ENCODE measurements at places on chromosomes 2 and 18. TPM values are rescaled to one million over a fixed set of nuclear protein-coding genes. Genes with fewer than 3 reads are reported as not detected.
A peak's percentile ranks its signal among the peaks of the same experiment; 100 is the strongest.

The ADGRF3 gene
- 0.28 TPM for total RNA-seq

DNA sequence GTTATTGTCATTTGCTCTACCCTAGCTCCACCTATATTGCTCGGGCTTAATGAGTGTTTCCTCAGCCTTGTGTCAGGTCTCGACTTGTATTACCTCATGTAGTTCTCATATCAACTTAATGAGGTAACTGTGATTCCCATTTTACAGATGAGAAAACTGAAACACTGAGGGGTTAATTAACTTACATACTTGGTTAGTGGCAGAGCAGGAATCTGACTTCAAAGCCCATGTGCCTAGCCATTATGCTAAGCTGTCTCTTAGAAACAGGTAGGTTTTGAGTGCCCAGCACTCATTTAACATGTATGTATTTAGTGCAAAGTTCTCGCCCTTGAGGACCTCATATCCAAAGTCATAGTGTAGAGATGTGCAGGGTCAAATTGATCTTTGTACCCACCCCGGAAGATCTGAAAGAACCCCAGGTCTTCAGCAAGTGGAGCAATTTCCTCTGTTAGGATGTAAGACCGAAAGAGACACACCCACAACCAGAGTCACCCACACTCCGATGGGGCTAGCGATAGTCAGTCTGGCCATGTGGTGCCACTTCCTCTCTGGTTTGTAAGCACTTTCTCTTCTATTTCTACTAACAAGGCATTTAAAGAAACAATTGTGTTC lies 121.0 kb upstream of the SLC39A10 start:
- no peak for DNase-seq

DNA sequence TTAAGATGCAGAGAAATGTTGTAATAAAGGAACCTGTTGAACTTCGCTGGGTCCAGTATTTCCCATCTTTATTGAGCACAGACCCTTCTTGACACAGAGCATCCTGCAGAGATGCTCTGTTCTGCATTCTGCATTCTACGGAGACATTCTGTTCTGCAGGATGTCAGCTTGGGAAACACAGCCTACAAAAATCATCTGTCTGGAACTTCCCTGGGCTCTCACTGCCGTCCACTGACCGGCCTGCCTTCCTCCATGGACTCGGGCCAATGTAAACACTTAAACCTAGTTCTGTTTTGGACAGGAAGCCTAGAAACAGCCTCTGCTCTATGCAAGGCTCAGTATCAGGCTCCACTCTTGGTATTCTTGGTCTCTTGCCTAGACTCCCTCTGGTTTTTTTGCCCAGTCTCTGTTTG lies 90.0 kb upstream of the PPP1CB start:
- no peak for DNase-seq

DNA sequence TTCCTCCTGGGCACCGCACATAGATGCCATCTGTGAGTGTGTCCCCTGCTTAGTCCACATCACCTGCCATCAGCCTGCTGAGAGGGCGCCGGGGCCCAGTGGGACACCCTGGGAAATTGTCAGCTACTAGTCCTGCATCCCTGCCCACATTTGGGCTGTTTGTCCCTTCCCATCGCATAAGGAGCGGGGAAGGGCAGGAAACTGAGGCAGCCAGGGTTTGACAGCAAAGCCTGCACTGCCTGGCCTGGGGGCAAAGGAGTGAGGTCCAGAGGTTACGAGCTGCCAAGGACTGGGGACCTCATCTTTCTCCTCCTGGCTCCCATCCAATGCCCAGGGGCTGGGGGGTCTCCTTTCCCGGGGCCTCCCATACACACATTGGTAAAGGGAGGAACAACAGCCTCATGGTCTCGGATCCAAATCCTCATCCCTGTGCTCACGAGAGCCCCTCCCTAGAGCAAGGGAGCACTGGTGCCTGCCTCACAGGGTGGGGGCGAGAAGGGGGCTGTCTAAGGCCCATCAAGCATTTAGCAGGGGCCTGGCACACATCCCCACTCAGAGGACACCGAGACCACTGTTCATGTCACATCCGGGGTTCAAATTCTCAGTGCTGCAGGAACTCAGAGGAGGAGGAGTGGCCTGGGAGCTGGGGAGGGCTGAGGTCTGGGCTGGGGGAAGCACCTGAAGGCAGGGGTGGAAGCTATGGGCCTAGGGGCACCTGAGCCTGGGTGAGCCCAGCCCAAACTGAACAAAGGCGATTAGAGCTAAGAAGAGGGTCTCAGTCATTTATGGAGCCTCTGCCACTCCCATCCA lies 113.8 kb downstream of the SMAD7 start:
- DNase-seq, result no peak

DNA sequence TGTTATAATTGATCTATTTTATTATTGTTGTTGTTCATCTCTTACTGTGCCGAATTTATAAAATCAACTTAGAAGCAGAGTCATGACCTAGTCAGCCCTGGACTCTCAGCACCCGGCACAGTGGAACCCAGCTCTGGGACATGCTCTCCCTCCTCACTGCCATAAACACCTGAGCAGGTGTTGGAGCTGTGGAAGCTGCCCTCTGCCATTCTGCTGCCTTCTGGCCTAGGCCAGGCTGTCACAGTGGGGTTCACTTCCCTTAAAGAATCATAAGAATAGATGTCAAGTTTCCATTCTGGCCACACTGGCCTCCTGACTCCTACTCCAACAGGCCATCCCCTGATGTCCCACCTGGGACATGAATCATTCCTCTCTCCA lies 192.2 kb downstream of the ZFP36L2 start:
- no peak for DNase-seq

The ECEL1 gene
- not detected for total RNA-seq

- no peak for DNase-seq
Measured at GRCh38 chr2:54149638-54150441, 34.4 kb downstream of the ACYP2 start.

The FOSL2 gene
- 61.8 TPM for total RNA-seq

The ALPI gene
- not detected for total RNA-seq

DNA sequence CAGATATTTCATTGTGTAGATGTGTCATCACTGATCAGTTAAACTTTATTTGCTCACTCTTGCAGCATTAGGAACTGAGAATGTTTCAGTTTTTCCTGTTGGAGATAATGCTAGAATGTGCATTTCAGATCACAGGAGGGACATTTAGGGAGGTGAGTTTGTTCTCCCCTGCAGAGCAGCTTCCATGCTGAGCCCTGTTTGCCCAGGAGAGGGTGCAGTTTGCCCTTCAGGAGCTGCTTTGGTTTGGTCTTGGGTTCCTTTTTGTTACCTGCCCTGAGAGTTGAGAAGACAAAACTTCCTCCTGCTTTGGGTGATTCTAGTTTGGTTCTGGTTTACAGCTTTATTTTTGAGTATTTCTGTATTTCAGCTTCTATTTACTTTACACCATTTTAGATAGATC lies 49.9 kb downstream of the DGKD start:
- DNase-seq, result peak; percentile 69

The CHST9 gene
- not detected for total RNA-seq

DNA sequence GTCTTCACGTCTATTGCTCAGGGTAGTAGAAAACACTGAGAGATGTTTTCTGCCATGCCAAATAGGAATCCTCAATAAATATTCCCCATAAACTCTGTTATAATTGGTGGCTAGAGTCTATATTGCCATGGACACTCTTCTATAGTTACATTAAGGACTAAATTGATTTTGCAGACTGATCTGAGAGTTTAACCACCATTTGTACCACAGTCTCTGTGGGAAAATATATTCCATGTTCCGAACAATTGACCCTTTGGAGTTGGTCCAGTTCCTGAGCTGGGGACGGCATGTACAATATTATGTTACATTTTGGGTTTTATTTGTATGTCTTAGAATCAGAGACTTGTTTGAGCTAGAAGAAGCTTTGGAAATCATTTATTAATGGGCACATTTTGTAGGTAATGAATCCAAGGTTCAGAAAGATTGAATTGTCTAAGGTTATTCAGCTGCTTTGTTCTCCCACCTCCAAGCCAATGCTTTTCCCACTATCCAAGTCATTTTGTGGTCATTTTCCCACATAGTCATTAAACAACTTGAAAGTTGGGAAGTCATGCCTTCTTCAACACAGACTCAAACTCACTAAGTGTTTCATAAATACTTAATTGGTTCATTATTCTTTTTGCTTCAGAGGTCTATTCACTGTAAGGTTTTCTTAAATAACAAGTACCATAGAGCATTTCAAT lies 5.1 kb upstream of the PPP1CB start:
- no peak for DNase-seq

GRCh38 chr2:152875701-152876695 lies 157.6 kb downstream of the ARL6IP6 start:
- no peak for DNase-seq

- peak; percentile 81 for DNase-seq
Measured at GRCh38 chr2:127479219-127479825, 47.0 kb downstream of the IWS1 start.

The SULT1C4 gene
- total RNA-seq, result not detected

DNA sequence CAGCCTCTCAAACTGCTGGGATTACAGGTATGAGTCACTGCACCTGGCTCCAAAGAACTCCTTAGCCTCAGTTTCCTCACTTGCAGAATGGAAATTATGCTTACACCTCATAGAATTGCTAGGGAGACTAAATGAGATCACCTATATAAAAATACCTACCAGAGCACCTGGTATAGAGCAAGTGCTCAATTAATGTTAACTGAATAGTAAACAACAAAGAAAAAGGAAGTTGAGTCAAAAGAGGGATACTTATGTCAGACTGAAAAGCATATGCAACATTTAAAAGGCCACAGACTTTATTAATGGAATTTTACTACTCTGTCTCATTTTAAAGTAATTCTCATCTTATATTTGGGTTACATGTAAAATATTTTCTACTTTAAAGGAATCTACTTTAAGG lies 138.3 kb upstream of the SMAD7 start:
- no peak for DNase-seq

The SDC1 gene
- total RNA-seq, result 307 TPM

GRCh38 chr18:49585781-49586663 lies 24.2 kb downstream of the LIPG start:
- DNase-seq, result no peak

DNA sequence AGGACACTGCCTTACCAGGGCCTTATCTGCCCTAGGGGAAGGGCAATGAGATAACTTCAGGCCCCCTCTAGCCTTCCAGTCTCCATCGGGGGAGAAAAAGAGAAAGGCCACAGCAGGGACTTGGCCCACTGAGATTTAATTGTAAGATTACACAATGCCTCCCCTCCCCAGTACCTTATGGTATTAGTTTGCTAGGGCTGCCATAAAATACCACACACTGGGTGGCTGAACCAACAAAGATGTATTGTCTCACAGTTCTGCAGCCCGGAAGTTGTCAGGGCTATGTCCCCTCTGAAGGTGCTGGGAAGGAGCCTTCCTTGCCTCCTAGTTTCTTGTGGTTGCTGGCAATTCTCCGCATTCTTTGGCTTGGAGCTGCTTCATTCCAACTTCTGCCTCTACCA lies 34.8 kb upstream of the SPATA3 start:
- DNase-seq, result no peak

- DNase-seq, result peak; percentile 44
Measured at GRCh38 chr18:48948112-48949049, 2.4 kb downstream of the SMAD7 start.

The EMILIN1 gene
- total RNA-seq, result 1.1 TPM

- no peak for DNase-seq
Measured at GRCh38 chr2:120722568-120723421, 12.9 kb upstream of the GLI2 start.

DNA sequence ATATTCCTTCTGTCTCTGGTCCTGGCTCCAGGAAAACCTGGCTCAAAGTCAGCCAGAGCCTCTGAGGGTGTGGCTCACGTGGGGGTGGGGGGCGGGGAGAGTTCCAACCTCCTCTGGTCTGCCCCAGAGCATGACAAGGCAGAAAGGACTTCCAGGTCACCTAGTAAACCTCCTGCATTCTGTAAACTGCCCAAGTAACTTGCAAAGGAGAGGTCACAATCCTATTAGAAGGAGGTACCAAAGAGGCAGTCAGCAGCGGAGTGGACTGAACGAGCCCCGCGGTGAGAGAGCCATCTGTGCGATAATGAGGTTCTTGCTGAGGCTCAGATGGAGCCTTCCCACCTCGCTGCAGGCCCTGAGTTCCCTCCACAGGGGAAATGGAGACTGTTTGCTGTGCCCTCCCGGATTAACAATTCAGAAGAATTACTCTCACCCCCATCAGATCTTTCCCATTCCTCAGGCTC lies 58.9 kb upstream of the GATA6 start:
- no peak for DNase-seq

The ZC3H8 gene
- total RNA-seq, result 4.0 TPM

GRCh38 chr2:43034921-43035320 lies 191.5 kb downstream of the ZFP36L2 start:
- DNase-seq, result no peak

DNA sequence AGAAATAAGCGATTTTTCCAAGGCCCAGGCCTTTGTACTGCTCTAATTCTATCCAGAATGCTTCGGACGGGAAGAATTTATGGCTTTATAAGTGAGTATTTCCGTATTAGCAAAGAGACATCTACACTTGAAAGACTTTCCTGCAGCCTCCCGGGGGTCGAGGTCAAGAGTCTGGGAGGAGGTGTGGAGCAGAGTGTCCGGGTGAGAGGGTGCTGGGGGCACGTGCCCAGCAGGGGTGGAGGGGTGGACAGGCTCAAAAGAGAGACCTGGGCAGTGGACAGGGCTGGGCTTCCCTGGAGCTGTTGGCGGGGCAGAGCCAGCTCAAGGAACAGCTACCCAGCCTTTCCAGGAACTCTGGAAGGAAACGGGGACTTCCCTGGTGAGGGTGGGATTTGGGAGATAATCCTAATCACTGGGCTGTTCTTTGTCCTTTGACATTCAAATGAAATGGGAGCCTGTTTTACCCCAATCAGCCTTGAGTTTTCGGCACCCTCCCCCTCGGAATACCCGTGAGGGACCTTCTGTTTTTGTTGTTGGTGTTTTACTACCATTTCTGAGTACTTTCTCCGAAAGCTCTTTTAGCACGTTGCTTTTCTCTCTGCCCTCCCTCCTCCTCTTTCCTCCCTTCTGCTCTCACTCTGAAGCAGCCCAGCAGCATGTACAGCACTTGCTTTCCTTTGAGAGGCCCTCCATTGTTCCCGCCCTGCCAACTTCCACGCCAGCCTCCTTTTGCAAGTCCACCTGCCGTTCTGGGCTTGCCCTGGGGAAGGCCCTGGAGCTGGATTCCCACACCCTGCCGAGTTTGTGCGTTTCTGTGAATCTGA lies 164.7 kb downstream of the AGAP1 start:
- no peak for DNase-seq

The RND3 gene
- 48.0 TPM for total RNA-seq

- no peak for DNase-seq
Measured at GRCh38 chr2:49753344-49753985, 599.1 kb upstream of the FSHR start.

- no peak for DNase-seq
Measured at GRCh38 chr2:227870710-227871374, 589 bp upstream of the DAW1 start.

- DNase-seq, result no peak
Measured at GRCh38 chr2:189232759-189233406, 53.3 kb upstream of the COL5A2 start.

- DNase-seq, result no peak
Measured at GRCh38 chr2:109209412-109209811, 80.4 kb downstream of the SH3RF3 start.

GRCh38 chr2:158305501-158305900 lies 151.1 kb downstream of the CCDC148 start:
- no peak for DNase-seq

The NUP35 gene
- 14.6 TPM for total RNA-seq

- DNase-seq, result no peak
Measured at GRCh38 chr2:32558492-32558891, 69.4 kb upstream of the TTC27 start.

- DNase-seq, result no peak
Measured at GRCh38 chr2:191432121-191432520, 186.9 kb downstream of the MYO1B start.

Data from HT-29 (cell line).